ENCODE measurements at places on chromosomes 16 and 17.

DNA sequence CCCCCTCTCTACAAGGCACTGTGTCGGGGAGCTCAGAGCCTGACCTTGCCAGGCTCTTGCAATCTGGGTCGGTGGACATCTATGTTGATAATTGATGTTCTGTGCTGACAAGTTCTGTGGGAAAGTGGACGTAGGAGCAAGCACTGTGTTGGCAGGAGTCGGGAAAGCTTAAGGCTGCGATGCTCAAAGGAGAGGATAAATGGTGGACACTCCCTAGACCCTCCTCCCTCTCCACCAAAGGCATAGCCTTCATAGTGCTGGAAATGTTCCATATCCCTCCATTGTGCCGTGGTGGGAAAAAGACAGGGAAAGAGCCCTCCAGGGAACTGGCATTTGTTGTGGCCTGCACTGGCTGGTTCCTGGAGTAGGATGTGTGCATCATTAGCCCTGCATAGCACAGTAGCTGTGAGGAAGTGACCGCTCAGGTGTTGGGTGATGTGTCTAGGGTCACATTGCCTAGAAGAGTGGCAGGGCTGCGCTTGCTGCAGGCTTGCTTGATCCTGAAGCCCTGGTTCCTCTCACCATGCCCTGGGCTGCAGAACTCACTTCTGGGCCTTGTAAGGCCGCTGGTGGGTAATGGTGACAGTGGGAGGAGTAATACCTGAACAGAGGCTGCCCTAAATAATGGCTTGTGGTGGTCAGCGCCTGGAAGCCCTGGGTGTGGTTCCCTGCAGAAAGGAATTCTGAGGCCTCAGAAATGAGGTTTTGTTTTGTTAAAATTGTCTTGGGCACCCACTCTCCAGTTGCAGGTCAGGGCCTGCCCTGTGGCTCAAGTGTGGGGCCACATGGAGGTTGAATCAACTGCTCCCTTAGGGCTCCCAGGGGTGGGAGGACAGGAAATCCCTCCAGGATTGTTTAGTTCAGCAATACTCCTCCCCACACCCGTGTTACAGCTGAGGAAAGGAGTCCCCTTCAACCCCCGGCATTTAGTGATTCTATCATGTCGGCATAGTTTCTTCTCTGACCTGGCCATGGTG lies 62.6 kb downstream of the KSR1 start:
- DNase-seq, result no peak

DNA sequence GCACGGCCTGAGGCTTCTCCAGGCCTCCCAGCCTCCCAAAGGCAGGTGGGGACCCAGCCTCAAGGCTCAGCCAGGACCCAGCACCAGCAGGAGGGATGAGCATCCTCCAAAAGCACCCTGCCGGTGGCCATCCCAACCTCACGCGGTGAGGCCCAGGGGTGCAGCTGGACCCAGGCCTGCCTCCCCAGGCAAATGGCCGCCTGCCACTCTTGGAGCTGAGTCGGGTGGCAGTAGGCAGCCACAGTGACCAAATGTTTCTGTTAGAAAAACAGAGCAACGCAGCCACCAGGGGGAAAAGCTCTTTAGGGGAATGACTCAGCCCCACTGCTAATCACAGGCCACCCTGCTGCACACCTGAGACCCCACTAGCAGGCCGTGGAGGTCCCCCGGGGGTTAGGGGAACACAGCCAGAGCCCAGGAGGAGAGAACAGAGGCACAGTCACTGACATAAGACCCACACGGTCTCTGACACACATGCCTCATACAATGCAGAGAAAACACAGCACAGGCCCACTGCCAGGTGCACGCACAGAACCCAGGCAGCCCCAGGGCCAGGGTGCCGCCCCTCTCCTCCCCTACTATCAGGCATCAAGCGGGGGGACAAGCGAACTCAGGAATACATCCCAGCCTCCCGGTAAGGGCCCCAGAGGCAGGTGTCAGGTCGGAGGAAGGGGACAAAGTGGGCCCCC lies 12.4 kb downstream of the BCAR1 start:
- DNase-seq, result peak; percentile 71

DNA sequence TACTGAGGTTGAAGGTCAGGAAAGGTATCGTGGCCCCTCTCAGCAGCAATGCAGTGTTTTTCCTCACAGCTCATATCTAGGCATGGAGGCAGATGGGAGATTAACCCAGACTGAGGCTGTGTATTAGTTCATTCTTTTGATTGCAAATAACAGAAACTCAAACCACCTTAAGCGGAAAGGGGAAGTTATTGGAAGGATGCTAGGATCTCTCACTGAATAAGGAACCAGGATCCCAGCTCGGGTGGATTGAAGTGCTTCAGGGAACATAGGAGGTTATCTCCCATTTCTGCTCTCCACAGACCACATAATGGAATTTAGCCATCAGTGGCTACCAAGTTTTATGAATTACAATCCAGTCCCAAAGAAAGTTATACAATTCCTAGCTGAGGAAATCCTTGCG lies 8.2 kb downstream of the ZNF689 start:
- DNase-seq, result no peak

- no peak for DNase-seq
Observed at GRCh38 chr17:69485901-69486643, 71.6 kb downstream of the MAP2K6 start.

DNA sequence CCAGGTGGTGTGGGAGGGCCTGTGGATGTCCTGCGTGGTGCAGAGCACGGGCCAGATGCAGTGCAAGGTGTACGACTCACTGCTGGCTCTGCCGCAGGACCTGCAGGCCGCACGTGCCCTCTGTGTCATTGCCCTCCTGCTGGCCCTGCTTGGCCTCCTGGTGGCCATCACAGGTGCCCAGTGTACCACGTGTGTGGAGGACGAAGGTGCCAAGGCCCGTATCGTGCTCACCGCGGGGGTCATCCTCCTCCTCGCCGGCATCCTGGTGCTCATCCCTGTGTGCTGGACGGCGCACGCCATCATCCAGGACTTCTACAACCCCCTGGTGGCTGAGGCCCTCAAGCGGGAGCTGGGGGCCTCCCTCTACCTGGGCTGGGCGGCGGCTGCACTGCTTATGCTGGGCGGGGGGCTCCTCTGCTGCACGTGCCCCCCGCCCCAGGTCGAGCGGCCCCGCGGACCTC lies 798 bp downstream of the CLDN9 start:
- DNase-seq, result peak; percentile 55

GRCh38 chr17:731644-732066 lies 741 bp upstream of the TLCD3A start:
- no peak for DNase-seq

GRCh38 chr16:11123666-11124065 lies 132.3 kb downstream of the SOCS1 start:
- DNase-seq, result no peak

DNA sequence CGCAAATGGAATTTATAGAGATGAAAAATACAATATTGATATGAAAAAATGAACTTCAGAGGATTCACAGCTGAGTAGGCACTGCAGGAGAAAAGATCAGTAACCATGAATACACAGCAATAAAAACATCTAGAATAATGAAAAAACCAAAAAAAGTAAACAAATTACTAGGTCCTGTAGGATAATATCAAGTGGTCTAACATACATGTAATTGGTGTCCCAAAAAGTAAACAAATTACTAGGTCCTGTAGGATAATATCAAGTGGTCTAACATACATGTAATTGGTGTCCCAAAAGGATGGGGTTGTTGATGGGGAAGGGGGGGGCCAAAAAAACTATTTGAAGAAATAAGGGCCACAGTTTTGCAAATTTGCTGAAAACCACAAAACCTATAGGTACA lies 43.4 kb downstream of the ZNF18 start:
- DNase-seq, result no peak

GRCh38 chr17:69325518-69326376 lies 1.2 kb downstream of the ABCA5 start:
- DNase-seq, result no peak

Measured in A172 (cell line).